NCI-H1092 (cell line): ENCODE measurements at places on chromosomes 6 and 20.

- no peak for DNase-seq
Observed at GRCh38 chr6:41813469-41813868, 26.0 kb downstream of the TOMM6 start.

DNA sequence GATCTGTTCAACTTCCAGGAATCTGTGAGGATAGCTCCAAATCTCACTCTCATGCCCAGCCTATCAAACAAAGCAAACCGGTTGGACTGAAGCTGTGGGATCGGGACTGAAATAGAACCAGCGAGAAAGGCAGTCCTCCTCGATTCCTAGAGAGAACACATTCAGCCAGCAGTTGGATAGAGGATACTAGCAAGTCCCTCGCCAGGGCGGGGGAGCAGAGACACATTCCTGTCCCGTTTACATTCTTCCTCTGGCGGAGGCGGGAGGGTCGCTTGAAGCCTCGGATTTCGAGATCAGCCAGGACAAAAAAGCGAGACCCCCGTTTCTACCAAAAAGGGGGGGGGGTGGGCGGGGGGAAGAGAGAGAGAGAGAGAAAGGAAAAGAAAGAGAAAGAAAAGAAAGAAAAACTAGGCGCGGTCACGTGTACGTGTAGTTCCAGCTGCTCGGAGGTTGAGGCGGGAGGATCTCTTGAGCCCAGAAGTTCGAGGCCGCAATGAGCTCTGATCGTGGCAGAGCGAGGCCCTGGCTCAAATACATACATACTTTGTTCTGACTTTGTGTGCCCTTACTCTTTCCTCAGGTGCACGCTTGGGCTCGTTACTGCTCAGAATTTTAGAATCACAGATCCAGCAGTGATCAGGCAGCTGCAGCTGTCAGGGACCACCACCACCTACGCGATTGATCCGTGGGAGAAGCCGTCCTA lies 19.5 kb downstream of the ZNF311 start:
- DNase-seq = peak; percentile 70

DNA sequence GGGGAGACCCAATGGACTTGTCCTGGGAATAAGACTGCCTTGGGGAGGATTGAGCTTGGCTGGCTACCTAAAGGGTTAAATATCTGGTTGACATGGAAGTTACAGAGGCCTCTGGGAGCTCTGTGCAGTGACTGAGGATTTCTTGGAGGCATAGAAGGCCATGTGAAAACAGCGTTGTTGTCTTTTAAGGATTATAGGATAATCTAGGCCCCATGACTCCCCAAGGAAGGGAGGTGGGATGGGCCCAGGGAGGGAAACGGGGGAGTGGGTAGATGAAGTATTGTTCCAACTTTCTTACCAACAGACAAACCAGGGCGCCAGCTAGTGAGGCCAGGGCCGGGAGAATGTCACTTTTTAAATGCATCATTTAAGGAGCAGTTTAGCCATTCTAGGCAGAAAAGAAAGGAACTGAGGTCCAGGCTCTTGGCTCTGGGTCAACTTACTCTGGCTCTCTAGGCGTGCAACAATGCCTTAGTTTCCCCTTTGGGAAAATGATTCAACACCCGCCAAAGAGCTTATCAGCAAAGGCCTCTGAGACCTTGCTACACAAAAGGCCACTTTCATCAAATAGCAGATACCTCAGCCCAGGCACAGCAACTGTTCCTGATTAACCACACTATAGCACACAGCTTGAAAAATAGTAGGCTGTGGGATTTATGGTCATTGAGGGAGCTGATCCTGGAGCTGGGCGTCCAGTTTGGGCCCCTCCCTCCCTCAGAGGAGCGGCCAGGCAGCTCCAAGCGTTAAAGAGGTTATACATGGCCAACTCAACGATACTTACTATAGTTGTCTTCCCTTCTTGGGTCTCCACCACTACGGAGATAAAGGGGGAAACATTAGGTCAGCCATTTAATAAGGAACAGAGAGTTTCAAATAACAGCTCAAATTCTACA lies 7.0 kb downstream of the MRPS18A start:
- DNase-seq = no peak

DNA sequence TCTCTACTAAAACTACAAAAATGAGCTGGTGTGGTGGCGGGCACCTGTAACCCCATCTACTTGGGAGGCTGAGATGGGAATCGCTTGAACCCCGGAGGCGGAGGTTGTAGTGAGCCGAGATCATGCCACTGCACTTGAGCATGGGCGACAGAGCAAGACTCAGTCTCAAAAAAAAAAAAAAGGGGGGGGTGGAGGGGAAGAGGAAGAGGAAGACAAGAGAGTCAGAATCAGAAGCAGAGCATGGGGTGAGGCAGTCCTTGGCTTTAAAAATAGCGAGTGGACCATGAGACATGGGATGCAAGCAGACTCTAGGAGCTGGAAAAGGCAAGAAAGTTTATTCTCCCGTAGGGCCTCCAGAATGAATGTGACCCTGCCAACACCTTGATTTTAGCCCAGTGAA lies 3.9 kb upstream of the SLC9A8 start:
- DNase-seq = no peak

- no peak for DNase-seq
Observed at GRCh38 chr6:134288538-134289203, 29.2 kb downstream of the SGK1 start.
